Mesenchymal stem cell (in vitro differentiated cells and primary cell): ENCODE measurements at places on chromosomes 1 and 21.

GRCh38 chr1:170853867-170854266, 81.5 kb upstream of the MROH9 start:
- H3K27me3 ChIP-seq: no peaks in the 10 kb centered on the region
- H3K4me1 ChIP-seq: no peaks in the 10 kb centered on the region
- no peak overlapping the region for H3K4me3 ChIP-seq
- H3K27ac ChIP-seq: no peak overlapping the region
- H3K36me3 ChIP-seq: no peaks in the 10 kb centered on the region

DNA sequence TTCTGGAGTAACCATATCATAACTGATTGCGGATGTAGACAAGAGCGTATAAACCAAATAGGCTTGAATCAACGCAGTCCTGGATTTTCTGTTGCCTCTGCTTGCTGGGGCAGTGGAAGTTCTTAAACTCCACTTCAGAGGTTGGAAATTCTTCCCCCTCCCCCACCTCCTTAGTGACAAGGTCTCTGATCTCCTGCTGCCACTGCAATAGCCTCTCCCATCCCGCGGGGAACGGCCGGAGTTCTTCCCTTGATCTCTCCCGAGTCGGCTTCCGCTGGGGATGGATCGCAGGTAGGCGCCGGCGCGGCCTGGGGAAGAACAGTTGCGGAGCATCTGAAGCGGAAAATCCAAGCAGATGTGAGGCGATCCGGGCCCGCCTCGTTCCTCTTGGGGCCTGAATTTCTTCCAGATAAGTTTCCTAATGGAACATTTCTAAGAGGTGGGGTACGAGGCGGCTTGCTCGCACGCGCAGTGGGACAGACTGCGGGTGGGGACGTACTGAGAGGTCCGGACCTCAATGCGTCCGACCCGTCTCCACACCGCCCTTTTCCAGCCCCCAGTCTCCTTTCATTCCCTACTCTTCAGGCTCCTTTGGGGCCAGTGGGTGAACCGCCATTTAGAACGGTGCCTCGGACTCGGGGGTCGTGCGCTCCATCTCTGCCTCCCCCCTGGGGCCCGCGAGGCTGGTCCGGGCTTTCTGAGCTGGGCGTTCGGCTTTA, 3.1 kb upstream of the SIM2 start:
- H3K27ac ChIP-seq: no peak overlapping the region
- no peak overlapping the region for H3K4me3 ChIP-seq
- no peaks in the 10 kb centered on the region for H3K36me3 ChIP-seq
- H3K27me3 ChIP-seq: peaks cover 97% of the 10 kb centered on the region

- H3K4me3 ChIP-seq: no peak overlapping the region
- H3K36me3 ChIP-seq: peaks cover 8% of the 10 kb centered on the region
- peak; percentile 57 for DNase-seq
- no peak overlapping the region for H3K27ac ChIP-seq
Observed at GRCh38 chr1:31421371-31422040, 8.5 kb downstream of the SERINC2 start.

DNA sequence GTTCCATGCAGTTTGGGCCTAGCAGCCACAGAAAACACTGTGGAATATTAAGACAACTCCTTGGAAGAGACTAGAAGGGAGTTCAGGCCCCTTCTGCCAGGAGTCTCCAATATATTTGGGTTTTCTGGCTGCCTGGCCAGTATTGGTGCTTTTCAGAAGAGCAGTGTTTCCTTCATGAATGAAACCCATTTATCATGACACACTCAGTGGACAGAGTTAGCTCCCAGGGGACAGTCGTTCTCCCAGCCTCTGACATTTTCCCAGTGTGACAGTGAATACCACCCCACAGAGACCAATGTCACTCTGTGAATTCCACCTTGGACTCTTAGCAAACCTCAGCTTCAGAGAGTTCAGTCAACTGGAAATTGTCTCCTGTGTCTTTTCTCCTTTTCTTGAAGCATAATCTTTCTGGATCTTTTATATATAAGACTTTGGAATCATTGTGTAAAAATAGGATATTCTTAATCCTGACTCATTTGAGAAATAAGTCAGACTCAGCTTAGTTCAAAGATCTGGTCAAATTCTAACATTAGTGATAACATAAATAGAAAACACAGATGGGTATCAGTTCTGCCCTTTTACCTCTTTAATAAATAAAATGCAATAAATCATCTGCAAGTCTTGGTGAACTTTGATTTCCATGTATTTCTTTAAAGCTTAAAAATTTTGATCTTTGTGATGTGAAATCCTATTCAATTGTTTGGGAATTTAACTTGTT, 40.4 kb downstream of the GNG12 start:
- no peaks in the 10 kb centered on the region for H3K27me3 ChIP-seq
- no peak overlapping the region for H3K4me3 ChIP-seq
- H3K36me3 ChIP-seq: peaks cover 6% of the 10 kb centered on the region

DNA sequence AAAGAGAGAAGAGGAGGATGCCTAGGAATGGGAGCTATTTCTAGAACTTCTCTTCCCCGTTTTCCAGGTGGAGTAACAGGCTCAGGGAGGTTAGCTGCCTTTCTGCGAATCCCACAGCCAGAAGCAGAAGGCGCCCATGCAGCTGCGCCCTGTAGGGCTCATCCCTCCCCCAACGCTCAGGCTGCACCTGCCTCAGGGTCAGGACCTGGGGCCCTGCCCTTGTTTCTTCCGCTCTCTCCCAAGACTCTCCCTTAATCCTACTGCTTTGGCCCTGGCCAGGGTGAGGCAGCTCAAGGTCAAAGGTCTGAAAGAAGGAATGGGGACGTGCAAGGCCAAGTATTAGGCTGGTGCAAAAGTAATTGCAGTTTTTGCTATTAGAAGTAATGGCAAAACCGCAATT, 30.5 kb upstream of the PADI2 start:
- no peak for DNase-seq
- no peak overlapping the region for H3K27ac ChIP-seq
- no peaks in the 10 kb centered on the region for H3K4me1 ChIP-seq
- no peaks in the 10 kb centered on the region for H3K36me3 ChIP-seq
- H3K27me3 ChIP-seq: peaks cover 75% of the 10 kb centered on the region
- no peak overlapping the region for H3K4me3 ChIP-seq

DNA sequence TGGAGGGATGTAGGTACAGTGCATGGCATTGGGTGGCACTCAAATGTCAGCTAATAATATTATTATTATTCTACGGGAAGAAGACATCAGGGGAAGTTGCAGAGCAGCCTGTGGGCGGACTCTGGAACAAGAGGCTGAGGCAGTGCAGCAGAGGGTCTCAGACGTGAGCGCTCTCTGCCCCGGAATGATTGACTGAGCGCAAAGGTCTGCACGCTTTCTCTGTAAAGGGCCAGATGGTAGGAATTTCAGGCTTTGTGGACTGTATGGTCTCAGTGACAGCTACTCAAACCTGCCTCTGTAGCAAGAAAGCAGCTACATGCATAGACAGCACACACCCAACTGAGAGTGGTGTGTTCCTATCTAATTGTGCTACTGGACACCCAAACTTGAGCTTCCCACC, 29.6 kb upstream of the VPS13D start:
- H3K36me3 ChIP-seq: peaks cover 2% of the 10 kb centered on the region
- H3K4me3 ChIP-seq: no peak overlapping the region
- H3K4me1 ChIP-seq: peaks cover 24% of the 10 kb centered on the region

DNA sequence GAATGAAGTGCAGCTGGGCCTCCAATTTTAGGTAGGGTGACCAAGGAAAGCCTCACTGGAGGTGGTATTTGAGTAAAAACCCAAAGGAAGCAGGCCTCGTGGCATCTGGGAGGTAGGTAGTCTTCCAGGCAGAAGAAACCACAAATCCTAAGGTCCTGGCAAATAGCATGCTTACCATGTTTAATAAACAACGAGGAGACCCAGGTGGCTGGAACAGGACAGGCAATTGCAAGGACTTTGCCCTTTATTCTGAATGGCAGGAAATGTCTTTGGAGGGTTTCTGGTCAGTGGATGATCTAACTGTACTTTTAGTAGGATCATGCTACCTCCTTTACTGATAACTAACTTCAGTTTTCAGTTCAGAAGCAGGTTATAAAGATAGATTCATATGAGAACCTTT, 52.2 kb downstream of the EPB41 start:
- H3K36me3 ChIP-seq: no peaks in the 10 kb centered on the region
- no peaks in the 10 kb centered on the region for H3K4me1 ChIP-seq
- no peaks in the 10 kb centered on the region for H3K27me3 ChIP-seq
- no peak overlapping the region for H3K4me3 ChIP-seq
- H3K27ac ChIP-seq: no peak overlapping the region

DNA sequence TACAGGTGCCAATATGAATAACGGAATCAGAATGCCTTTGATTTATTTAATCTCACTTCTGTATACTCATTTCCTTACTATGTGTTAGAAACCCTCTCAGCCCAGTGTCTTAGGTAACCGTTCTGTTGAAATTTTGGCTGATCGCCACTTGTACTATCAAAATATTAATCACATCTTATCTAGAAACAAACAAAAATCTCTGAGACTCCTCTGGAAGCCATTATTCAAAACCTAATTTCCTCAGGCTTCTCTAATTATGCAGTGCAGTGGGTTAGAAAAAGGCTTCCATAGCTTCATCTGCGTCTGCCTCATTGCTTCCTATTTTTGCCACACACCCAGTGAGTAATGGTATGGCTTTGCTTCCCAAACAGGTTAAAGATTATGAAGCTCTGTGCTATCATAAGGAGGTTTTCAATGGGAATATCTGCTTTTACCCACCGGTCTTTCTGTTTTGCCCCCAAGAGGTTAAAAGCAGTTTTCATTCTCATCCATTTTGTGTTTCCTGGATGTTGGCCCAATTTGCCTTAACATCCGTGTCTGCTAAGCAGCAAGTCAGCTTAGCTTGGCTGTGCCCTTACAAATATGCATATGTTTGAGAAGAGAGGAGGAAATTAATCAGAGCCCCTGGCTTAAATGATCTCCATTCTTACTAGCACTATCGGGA, 129.6 kb downstream of the RYR2 start:
- no peaks in the 10 kb centered on the region for H3K4me1 ChIP-seq
- H3K27ac ChIP-seq: no peak overlapping the region
- H3K27me3 ChIP-seq: no peaks in the 10 kb centered on the region
- no peak for DNase-seq
- no peaks in the 10 kb centered on the region for H3K36me3 ChIP-seq

GRCh38 chr1:10677491-10678391, 118.7 kb downstream of the CASZ1 start:
- peaks cover 70% of the 10 kb centered on the region for H3K27me3 ChIP-seq
- H3K27ac ChIP-seq: no peak overlapping the region
- H3K4me1 ChIP-seq: peaks cover 38% of the 10 kb centered on the region
- DNase-seq: no peak
- no peak overlapping the region for H3K4me3 ChIP-seq
